Stimulated activated CD4-positive, alpha-beta T cell treated with anti-CD3 and anti-CD28 coated beads, Interleukin-2, amount 100 ng/mL, for 24 hours (primary cell): ENCODE measurements at places on chromosomes 1 and 21.

GRCh38 chr1:86394416-86394815 lies 1.7 kb downstream of the ODF2L start:
- no peak for DNase-seq

DNA sequence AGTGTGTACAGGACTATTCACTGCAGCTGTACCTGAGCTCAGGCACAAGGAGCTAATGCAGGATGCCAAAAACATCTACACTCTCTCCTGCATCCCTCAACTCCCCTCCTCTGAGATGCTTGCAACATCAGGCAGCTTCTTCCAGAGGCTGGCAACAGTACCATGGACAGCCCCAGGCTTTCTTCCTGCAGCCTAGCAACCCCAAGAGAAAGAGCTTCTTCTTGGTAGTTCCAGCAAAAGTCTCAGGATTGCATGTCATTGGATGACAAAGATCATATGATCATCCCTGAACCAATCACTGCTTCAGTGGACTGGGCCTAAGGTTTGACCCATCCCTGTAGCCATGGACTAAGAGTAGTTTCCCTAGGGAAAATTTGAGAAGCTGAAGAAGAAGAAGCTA lies 46.7 kb downstream of the CAMK2N1 start:
- DNase-seq = no peak

DNA sequence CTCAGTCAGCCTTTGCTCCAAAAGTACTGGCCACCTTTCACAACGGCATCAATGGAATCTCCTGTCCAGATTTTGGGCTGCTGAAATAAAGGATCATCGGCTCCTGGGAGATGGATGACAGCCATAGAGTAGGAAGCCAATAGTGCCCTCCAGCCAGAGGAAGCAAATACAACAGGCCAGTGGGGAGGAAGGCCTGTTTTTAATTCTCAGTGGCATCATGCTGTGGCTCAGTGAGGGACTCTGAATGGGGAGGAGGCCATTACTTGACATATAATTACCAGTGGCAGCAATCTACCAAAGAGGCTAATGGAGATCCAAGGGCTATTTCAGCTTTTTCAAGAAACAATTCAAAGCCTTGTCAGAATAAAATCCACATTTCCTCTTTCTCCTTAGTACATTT lies 26.7 kb downstream of the COLGALT2 start:
- DNase-seq = no peak

DNA sequence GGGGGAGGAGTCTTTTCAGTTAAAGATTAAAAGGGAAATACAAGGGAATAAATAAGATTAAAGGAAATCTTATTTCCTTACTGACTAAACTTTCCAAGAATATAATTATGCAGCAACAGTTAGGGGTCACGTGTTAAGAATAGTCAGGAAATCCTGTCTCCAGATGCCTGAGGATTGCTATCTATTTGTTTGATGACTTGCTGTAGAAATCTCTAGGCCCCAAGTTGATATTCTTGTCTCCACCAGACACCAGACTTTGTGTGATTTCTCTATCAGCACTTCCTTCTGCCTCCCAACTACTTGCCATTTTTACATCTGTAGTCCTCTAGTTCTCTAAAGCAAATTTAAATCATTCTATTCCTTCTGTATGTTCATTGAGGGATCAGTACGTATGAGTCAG lies 77.5 kb downstream of the RPAP2 start:
- no peak for DNase-seq

DNA sequence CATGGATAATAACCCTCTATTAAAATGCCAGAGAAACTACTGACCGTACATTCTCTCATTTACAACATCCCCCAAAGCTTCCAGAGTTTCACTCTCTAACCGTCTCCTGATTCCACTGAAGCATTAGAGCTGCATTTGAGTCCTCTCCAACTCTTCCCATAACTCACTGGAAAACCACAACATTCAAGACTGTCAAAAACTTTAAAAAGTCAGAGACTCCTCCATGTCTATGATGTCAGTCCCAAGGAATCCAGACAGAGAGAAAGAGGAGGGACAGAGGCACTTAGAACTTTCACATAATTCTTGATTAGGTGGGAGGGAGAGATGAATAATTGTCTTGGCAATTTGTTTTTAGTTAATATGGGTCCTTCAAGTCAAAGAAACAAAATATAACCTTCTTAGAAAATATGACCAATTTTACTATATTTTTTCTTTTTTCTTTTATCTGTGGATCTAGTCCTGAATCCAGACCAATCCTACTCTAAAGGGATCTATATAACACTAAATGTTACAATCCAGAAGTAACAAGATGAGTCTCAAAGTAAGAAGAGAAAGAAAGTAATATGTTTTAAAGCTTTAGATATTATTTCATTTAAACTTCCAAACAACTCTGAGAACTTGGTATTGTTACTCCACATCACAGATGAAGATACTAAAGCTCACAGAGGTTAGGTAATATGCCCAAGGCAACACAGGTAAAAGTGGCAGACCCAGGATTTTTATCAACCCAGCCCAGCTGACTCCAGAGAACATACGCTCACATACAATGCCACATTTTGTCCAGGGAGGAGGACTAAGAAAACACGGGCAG lies 23.8 kb downstream of the OTUD7B start:
- DNase-seq = no peak

DNA sequence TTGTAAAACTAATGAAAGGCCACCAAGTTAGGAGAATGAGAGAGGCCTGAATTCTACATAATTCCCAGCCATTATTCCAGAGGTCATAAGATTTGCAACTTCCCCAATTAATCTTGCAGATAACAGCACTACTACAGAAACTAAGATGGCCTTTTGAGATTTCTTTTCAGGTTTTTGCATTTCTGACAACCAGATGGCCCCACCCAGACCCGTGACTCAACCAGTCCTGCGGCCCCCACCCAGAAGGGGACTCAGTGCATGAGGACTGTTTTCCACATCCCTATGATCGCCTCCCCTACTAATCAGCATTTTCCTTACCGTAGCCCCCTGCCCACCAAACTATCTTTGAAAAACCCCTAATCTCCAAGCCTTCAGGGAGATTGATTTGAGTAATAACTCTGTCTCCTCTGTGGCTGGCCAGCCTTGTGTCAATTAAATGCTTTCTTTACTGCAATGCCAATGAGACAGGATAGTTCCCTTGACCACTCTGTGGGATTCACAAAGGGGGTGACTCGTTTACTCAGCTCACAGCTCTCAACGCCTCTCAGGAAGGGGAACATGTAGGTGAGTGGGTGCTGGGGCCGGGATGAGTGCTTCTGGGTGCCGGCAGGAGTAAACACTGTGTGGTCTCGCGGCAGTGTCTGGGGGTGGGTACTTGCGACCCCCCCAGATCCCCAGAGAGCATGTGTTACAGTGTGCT lies 10.5 kb upstream of the CNIH3 start:
- DNase-seq = no peak

GRCh38 chr1:114986286-114986685 lies 43.3 kb upstream of the TSHB start:
- DNase-seq = no peak

GRCh38 chr1:183734543-183735036 lies 70.3 kb upstream of the RGL1 start:
- DNase-seq = no peak

DNA sequence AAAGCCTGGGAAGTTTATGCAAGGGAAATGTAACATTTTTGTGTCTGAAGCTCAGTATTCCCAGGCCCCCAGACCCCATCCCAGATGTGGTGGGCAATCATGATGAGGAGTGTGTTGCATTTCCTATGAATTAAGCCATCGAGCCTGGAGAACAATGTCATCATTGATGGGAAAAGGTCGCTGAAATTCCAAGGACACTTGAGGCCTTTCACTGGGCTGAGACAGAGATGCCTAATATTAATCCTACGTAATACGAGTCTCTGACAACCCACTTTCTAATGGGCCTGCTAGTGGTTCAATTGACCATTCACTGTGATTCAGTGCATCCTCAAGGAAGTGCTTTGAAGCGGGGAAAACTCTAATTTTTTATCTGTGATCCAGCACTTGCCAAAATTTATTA lies 291.6 kb downstream of the PLPP3 start:
- no peak for DNase-seq

DNA sequence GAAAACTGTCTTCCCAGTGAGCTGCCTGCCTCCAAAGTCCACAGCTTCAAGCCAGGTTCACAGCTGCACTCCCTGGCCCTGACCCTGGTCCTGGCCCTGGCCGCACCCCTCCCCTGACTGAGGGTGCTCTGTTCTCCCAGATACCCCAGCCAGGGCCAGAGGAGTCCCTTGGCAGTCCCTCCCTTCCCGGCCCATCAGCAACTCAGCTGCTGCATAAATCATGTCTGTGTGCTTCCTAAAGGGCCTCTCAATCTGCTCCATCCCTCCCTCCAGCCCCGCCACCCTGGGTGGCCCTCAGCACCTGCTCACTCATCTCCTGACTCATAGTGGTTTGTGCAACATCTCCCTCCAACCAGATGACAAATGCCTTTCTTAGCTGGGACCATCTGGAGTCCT lies 24.8 kb upstream of the C1orf174 start:
- no peak for DNase-seq

GRCh38 chr1:3355089-3355488 lies 99.4 kb upstream of the ARHGEF16 start:
- DNase-seq = no peak

DNA sequence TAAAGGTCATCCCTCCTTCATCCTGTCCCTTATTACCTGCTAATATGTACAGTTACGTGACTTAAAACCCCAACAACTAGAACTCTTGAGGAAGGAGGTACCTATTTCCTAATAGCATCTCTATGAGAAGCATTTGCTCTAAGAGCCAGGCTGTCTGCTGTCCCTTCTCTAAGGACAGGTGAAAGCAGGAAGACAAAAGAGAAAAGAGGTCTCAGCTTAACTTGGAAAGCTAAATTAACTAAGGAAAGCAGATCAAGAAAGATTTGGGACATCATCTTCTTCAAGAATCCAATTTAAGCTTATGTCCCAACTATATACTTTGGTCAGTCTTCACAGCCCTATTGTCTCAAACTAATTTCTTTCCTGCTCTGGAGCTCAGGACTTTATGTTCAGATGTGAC lies 2.9 kb downstream of the EGLN1 start:
- DNase-seq = no peak

DNA sequence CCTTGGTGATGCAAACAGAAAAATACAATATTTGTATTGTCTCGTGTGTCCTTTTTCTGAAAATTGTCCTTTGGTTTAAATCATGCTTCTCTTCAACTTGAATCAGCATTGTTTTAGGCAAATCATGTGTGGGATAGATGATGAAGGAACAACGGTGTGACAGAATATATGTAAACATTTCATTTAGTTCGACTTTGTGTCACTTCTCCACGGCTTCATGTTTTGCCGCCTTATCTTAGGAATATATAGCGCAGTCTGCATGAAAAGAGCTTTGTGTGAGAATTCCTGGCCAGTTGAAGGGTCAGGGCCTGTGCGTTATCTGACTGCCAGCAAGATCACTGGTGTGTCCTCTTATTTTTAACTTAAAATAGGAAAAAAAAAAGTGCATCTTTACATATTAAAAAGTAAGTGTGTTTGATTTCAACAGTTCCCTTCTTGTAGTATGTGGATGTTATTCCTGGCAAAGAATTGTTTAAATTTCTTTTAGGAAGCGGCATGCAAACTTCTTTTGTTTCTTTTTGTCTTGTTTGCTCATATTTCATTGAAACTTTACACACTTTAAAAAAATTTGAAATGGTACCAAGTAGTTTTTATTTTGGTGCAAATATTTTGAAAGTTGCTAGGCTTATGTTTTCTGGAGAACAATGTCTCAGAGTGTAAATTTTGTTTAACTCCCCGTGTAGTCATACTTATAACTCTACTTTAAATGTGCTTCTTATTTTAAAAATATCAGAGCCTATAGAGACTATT lies 465.2 kb downstream of the USP25 start:
- DNase-seq = no peak

DNA sequence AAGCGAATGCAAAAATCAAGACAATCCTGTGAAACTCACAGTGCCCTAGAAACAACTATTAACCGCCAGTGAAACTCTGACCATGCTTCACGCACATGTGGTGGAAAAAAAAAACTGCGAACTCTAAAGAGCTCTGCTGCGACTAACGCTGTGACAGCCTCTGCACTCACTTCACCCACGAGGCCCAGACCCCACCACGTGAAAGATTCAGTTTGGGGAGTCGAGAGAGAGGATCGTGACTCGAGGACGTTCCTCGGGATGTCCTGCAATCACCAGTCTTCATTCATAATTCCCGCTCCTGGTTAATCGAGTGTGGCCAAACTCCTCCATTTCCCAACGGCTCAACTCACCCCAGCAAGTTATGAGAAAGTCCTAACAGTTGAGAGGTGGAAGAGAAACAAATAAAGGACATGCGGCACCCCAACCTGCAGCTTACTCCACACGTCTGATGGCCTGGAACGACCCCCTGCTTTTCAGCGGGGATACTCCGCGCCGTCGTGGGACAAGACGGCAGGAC lies 1.1 kb downstream of the SERBP1 start:
- DNase-seq = peak; percentile 58

DNA sequence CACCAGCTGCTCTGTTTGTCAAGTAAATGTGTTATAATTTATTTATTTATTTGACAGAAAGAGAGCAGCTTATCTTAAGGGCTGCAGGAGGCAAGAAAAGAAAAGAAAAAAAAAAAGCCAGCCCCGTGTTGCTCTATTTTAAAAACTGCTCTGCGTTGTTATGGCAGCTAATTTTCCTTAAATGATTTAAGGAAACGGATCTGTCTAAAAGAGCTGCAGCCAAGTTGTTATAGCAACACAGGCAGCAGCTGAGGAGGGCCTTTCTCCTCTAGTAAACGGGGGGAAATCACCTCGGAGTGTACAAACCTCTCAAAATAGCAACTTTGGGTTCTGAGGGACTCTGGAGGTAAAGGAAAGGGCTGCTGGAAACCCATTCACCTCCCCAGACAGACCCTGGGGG lies 149.2 kb downstream of the BEND5 start:
- no peak for DNase-seq

GRCh38 chr1:94418664-94419655 lies 771 bp downstream of the ABCD3 start:
- no peak for DNase-seq

- no peak for DNase-seq
These were observed 45.9 kb downstream of the MORN1 start for GRCh38 chr1:2345297-2346075.

DNA sequence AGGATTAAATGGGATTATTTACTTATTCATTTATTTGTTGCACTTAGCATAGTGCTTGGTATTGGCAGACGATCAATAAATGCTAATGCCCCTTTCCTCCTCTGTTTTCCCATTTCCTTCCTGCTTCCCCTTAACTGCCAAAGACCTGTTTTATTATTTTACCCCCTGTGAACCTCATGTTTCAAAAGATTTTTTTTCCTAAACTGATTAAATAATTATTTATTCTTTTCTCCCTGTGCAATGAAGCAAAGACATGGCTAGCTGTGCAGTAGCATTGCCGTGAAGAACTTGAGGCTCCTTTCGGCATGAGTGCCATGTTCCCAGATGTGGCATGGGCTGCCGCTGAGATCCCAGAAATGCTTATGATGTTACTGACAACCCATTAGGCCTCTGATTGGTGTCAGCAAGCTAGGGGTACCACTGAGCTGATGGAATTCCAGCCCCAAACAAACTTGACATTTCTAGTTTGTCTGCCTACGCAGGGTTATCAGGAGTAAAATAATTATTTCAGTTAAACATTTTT lies 266.4 kb upstream of the TMEM51 start:
- DNase-seq = no peak

DNA sequence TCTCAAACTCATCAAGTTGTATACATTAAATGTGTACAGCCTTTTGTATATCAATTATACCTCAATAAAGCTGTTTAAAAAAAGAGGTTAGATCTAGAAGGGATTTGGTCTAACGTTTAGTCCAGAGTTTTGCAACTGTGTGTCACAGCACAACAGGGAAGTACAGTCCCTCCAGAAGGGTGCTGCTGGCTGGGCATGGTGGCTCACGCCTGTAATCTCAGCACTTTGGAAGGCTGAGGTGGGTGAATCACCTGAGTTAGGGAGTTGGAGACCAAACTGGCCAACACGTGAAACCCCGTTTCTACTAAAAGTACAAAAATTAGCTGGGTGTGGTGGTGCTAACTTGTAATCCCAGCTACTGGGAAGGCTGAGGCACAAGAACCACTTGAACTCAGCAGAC lies 78.3 kb upstream of the HAO2 start:
- DNase-seq = no peak
